ENCODE measurements at places on chromosomes 5 and 9.

- no peak for DNase-seq
These were observed 4.8 kb upstream of the PLGRKT start for GRCh38 chr9:5442400-5443011.

GRCh38 chr9:121609822-121610637, 41.4 kb upstream of the DAB2IP start:
- DNase-seq = no peak

- no peak for DNase-seq
These were observed 40.0 kb downstream of the NIM1K start for GRCh38 chr5:43231977-43232376.

- DNase-seq = no peak
These were observed 22.4 kb upstream of the FCN2 start for GRCh38 chr9:134858051-134858841.

- no peak for DNase-seq
These were observed 211.6 kb upstream of the PANK3 start for GRCh38 chr5:168790671-168791250.

- no peak for DNase-seq
These were observed 35.5 kb upstream of the ADAMTSL1 start for GRCh38 chr9:18438300-18438925.

DNA sequence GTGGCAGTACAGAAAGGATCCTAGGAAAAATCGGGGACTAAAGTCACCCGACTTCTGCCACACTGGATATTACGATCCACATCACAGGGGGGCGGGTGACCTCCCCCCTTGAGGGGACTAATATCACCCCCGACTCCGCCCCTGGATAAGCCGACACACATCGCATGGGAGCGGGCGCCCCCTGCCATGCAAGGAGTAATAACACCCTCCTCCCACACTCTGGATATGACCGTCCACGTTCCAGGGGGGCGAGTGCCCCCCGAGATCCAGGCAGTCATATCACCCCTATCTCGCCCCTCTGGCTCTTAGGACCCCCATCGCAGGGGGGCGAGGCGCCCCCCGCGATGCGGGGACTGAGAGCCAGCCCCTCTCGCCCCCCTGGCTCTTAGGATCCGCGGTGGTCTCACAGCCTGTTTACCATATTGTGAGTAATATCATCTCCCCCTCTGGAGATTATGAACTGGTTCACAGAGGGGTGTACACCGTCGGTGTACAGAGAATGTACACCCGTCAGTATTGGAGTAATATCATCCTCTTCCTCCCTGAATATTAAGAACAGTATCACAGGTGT, 423.0 kb downstream of the DIRAS2 start:
- DNase-seq = no peak

DNA sequence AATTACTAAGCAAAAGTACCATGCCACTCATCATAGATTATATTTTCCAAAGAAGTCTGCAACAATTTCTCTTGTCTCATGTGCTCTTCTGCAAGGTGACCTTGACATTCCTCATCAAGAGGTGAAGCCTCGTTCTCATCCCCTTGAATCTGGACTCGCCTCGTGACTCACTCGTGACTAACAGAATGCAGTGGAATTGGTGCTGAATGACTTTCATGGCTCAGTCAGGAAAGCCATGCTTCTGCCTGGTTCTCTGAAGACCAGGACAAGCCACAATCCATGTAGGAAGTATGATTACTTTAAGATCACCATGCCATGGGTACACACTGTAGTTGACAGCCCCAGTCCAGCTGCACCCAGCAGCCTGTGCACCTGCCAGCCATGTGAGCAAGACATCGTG, 335.8 kb downstream of the GADD45G start:
- no peak for DNase-seq

GRCh38 chr5:112779531-112779930, 41.8 kb downstream of the APC start:
- no peak for DNase-seq

Data from activated T-helper 2 cell treated with anti-CD3 and anti-CD28 coated beads, Interferon-gamma antibody, Interleukin-2, Interleukin-4, amounts not matched to agents 10 μg/mL and 5 μg/mL and 100 μg/mL, durations not matched to agents 14 hours and 24 hours and 36 hours (primary cell).